ENCODE measurements at places on chromosomes 3 and 15. TPM values are rescaled to one million over a fixed set of nuclear protein-coding genes. Genes with fewer than 3 reads are reported as not detected.

The TXNRD3 gene
- 9.0 TPM for total RNA-seq

The GCNT3 gene
- total RNA-seq = under 0.01 TPM

The HESX1 gene
- total RNA-seq = 0.85 TPM

The RIOX2 gene
- 44.1 TPM for total RNA-seq

The GP9 gene
- total RNA-seq = not detected

The DISP2 gene
- under 0.01 TPM for total RNA-seq

The DNAJA4 gene
- 3.4 TPM for total RNA-seq

The FGD5 gene
- total RNA-seq = 0.85 TPM
